ENCODE measurements at places on chromosomes 1 and 21.

GRCh38 chr1:231544943-231545592, 16.6 kb downstream of the TSNAX start:
- DNase-seq, result no peak

GRCh38 chr21:34180407-34180806, 107.0 kb downstream of the MRPS6 start:
- DNase-seq, result no peak

DNA sequence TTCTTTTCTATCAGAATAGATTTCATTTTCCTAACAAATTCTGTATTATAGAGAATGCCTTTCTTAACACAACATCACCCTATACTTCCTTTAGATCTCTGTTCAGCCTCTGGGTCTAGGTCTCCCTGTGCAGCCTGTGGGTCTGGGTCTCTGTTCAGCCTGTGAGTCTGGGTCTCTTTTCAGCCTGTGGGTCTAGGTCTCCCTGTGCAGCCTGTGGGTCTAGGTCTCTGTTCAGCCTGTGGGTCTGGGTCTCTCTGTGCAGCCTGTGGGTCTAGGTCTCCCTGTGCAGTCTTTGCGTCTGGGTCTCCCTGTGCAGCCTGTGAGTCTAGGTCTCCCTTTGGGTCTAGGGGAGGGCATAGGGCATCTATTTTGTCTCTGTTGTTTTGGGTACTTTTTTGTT, 59.6 kb upstream of the DIP2A start:
- no peak for DNase-seq

DNA sequence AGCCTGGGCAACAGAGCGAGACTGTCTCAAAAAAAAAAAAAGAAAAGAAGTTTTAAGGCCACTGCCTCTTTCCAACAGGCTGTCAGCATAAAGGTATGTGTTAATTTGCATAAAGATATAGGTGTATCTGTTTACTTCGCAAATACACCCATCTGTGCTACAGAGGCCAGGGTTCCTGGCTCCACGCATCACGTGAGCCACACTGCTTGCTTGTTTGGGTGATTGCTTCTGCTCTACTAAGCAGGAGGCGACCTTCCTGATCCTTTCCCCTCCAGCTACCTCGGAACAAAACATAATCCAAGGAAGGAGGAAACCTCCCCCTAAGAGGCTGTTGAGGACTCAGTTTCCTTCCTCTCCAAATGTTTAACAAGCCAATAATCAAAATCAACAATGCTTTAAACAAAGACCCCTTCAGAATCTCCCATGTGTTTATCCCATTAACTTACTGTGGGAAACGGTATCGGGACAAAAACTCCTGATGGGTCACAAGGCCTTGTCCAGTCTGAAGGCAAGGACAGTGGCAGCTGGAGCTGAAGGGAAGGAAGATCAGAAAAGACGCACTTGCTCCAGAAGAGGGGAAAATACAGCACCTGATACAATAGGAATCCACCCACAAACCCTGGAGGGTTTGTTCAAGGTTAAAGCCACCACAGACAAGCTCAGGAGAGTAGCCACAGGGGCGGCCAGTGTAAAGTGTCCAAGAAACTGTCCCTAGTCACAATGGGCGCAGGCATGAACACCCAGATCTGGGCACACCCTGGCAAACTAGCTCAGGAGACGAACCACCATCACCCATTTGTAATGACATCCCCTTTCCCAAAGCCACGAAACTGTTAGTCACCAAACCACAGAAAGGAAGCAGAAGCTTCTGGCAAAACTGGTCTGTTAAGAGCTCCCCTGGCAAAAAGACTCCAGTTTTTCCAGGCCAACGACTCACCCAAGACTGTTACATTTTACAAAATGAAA, 17.2 kb downstream of the CTNNBIP1 start:
- DNase-seq, result no peak

DNA sequence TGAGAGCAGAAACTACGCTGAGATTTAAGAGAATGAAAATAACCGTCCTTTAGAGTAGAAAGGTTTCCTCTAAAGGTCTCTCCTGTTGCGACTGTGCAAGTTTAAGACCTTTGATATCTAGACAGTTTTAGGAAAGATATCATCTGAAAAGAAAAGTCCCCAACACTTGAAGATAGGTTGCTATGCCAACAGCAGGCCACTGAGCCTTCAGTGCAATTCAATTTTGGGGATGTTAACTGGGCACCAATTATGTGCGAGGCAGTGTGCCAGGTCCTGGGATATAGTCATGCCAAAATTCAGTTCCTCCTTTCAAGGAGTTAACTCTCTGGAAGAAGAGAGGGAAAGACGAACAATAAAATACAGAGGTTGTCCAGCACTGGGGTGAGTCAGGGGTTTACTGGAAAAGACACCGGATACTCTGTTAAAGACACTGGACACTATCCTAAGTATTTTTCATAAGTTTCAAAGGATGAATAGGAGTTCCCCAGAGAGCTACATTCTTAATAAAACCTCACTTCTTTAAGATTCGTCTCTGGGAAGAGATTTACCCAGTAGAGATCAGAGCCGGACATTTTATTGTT, 25.5 kb upstream of the ZNF281 start:
- DNase-seq, result no peak

GRCh38 chr1:197620714-197621163, 154.5 kb downstream of the DENND1B start:
- DNase-seq, result no peak

- peak; percentile 52 for DNase-seq
Observed at GRCh38 chr1:100400404-100400803, 48.1 kb downstream of the CDC14A start.

GRCh38 chr1:26786437-26787380, 1.0 kb upstream of the PIGV start:
- peak; percentile 59 for DNase-seq

- DNase-seq, result no peak
Observed at GRCh38 chr1:211639475-211640300, 35.7 kb downstream of the NEK2 start.

DNA sequence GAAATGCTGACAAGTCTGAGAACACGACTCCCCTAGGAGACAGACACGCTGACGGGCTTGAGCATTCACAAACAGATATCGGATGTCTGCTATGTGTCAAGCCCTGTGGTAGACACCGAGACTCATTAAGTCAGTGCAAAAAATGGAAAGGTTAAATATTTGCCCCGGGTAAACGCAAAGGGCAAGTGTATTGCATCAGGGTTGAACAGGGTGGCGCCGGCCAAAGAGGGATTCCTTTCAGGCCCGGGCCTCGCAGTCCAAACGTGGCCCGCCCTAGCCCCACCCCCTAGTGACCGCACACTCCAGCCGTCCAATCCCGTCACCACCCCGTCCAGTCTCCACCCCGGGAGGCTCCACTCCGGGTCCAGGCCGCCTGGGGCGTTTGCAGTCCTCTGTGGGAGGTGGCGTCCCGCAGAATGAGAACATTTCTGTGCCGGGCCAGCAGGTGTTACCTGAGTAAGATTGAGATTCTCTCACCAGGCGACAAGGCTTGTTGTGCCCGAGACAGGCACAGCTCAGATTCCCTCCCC, 16.3 kb upstream of the TMEM9 start:
- peak; percentile 95 for DNase-seq

DNA sequence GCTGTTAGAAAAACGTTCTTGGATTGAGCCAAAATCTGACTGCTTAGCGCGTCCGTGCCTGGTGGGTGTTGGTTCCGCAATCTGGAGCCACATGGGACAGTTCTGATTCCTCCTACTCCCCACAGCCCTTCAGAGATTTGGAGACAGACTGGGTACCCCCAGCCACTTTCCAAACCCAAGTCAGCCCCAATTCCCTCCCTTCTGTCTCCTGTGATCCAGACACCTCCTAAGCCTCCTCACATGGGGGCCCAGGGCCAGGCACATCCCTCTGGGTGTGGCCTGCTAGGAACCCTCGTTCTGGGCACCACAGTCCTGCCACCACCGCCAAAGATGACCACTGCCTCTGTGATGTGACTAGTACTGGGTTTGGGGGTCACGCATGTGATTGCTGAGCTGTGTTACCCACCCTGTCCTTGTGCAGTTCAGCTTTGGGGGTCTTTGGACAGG, 4.8 kb downstream of the PLA2G5 start:
- no peak for DNase-seq

DNA sequence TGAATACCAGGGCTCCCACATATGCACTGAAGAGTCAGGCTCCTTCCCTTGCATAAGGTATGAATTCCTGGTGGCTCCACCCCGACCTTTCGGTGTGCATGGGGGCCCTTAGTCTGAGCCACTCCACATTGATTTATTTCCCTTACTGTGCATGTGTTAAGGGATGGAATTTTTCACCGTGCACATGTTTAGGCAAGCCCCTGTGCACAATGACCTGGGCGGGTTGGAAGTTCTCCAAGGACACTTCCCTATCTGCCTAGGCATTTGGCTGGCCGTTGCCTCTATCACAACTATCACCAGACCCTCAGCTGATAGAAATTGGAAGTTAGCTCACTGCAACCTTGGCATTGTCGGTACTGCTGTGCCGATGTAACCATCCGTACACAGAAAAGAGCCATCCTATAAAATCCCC, 9.7 kb downstream of the S100A6 start:
- DNase-seq, result peak; percentile 77

DNA sequence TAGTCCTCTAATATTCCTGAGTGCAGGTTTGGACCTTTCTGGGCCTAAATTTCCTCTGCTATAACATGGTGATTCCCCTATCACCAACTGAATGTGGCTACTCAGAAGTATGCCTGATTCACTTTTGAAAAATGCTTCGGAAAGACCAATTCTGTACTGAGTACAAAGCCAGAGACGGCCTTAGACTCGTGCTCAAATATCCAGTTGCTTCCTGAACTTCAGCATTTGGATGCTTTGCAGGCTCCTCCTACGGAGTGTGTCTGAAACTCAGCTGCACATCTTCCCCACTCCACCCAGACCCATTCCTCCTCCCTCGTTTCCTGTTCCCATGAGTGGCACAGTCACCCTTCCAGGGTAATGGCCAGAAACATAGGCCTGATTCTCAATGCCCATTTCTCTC, 98.4 kb upstream of the GADD45A start:
- no peak for DNase-seq

- DNase-seq, result no peak
Observed at GRCh38 chr1:109884242-109884891, 26.3 kb upstream of the CSF1 start.

- peak; percentile 6 for DNase-seq
Observed at GRCh38 chr1:223129229-223129901, 13.7 kb downstream of the TLR5 start.

Data from HAP-1 (cell line).